ENCODE measurements at places on chromosomes 3 and 15. TPM values are rescaled to one million over a fixed set of nuclear protein-coding genes. Genes with fewer than 3 reads are reported as not detected.
A peak's percentile ranks its signal among the peaks of the same experiment; 100 is the strongest.

GRCh38 chr3:117958027-117958426 lies 1076.6 kb downstream of the IGSF11 start:
- DNase-seq = no peak

GRCh38 chr15:96551196-96551595 lies 220.7 kb downstream of the NR2F2 start:
- no peak for DNase-seq

DNA sequence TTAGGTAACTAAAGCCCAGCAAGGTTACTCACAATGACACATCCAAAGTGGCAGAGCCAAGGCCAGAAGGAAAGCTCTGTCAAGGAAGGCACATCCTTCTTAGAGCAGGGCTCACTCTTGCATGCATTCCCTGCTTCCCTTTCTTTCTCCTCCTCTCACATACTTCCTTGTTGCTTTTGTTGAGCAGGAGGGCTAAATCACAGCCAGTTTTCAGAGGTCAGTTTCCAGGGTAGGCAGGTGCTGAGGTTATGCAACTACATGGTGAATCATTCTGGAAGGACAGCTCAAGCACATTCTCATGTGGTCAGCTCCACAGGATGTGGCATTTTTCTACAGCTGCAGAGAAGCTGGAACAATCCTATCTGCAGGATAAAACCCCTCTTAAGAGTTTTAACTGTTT lies 275.6 kb downstream of the ZNF621 start:
- DNase-seq = peak; percentile 100

DNA sequence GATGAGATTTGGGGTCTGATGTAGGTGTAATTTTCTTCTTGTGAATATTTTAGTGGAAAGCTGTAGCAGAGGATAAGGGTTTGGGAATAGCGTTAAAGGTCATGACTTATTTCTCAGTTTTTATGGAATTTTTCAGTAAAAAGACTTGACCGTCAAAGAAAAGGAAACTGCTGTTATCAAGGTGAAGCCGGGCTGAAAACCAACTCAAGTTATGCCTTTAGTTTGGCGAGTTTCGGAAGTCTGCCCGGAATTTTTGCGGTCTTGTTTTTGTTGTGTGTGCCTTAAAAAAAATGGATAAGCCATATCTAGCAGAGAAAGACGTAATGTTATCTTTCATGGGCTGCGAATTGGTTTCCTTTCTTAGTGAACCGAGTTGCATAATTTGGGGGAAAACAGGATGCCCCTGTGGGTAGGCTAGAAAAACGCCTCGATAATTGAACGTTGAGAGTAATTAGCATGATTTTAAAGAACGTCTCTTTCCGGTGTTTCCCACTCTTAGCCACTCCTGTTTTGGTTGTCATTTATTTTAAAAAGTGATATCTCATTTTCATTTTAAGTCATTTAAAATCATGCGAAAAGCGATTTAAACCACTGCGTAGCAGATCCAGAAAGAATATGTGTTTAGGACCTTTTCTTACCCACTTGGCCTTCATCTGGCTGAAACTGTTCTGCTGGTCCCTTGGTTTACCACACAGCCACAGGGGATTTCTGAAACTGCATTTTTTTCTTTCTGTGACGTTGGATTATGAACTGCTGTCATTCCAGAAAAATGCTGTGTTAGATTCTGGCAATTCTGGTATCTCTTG lies 1.1 kb downstream of the NFKBIZ start:
- DNase-seq = peak; percentile 70

GRCh38 chr3:130462089-130462488 lies 54.9 kb upstream of the COL6A6 start:
- DNase-seq = no peak

DNA sequence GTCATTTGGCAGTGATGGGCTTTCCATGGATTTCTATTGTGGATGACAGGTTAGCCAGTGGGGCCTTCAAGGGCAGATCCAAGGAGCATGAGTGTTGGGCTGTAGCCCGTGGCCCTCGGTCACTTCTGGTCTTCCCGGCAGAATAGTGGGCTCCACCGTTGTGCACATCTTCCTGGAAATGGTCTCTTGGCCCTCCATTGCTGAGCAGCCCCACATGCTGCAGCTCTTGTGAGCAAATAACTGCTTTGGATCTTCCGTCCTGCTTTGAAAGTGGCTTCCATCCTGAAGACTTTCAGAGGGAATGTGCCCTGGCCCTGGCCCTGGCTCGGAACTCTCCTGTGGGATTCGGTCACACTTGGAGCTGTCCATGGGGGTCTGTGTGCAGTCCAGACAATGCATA lies 102.8 kb downstream of the SNRPN start:
- DNase-seq = no peak

DNA sequence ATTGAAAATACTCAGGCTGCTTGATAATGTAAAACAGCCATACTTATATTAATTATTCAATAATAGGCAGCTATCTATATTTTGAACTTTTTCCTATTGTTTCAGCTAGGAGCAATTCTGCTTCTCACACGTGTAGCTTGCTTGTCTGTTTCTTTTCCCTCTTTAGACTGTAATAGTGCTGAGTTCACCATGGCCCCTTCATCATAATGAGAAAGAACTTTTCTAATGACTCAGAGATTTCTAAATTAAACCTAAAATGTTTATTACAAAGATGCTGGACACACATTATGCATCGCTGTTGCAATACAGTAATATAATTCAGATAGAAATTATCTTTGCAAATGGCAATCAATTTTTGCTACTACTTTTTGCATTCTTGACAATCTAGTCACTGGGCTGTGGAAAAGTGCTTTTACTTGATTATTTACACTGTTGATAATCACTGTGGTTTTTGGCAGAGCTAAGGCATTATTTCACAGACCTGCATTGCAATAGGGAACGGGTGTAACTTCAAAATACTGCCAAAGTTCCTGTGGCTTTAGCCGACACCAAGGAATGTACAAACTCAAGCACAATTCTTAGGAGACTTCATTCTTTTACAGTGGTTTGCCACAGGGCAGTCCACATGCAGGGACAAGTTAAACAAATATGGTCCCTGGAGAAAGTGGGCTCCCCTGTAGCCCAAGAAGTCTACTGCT lies 281.0 kb upstream of the TBL1XR1 start:
- peak; percentile 99 for DNase-seq

- DNase-seq = no peak
Observed at GRCh38 chr15:90248789-90249202, 560 bp upstream of the TTLL13 start.

DNA sequence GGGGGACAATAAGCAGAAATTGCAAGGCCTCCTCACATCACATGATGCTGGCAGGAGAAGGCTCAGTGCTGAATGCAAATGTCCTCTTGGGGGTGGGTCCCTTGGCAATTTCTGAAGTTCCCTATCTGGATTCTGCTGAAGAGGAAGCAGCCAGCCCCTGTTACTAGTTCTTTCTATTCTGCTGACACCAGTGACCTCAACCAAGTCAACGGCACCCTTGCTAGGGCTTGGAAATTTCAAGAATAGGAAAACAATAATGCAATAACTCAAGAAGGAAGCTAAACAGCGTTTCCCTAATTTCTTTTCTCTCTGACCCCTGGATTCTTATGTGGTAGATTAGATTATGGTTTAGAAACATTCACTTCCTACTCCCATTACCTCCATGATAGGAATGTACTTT lies 46.2 kb upstream of the FOXP1 start:
- no peak for DNase-seq

DNA sequence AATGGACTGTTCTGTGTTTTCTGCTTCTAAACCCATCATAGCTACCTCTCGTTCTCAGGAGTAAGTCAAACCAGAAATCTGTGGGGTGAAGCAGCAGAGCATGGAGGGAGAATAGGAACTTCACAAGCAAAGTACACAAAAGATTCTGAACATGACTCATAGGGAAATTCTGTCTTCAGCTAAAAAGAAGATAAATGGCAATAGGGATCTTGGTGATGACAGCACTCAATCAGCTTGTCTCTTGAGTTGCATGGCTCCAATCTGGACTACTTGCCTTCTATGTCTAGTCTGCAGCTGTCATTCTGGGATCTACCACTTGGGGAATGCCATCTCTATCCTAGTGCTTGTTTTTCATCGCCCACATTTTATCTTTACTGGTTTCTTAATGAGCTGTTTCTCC lies 13.5 kb upstream of the GRAMD1C start:
- DNase-seq = peak; percentile 26

DNA sequence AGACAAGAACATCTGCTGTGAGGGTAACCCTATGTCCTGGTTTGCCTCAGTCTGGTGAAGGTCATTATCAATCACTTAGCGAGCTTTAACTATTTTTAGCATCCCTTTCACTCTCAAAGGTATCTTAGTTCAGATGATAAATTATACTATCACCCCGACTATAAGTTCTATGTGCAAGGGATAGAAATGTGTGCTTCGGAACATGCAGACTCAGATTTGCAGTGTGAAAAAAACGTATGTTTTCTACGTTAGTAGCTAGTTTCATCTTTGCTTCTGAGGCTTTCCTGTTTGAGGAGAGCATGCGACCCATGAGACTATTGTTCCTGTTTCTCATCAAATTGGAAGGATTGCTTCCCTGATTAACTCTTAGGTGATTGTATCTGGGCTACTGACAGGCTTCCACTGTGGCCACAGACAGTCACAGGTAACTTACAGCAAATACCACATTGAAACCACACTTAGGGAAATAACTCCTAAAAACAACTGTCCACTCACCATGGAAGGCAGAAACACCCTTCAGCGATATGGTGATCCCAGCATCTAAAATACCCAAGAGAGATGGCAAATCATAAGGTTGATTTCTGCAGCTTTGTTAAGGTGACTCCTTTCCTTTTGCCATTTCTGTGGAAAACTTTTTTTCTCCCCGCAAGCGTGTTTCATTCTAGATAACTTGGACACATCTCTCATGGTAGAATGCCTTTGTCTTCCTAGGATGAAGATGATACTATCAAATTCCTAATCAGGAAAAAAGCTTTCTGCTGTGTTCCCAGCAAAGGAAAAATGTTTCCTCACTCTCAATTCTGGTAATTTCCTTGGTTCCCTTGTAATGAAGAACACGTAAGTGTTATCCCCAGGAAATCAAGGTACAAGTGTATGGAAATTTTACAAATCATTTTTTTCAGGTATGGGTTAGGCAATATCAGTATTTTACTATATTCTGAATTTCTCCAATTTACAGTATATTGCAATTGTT lies 5.2 kb downstream of the GCSAM start:
- no peak for DNase-seq

- no peak for DNase-seq
Observed at GRCh38 chr15:96457841-96458240, 127.3 kb downstream of the NR2F2 start.

- DNase-seq = no peak
Observed at GRCh38 chr3:109284071-109284470, 32.2 kb downstream of the DPPA2 start.

DUOXA2 gene
- not detected for total RNA-seq

ACP3 gene
- total RNA-seq = 0.59 TPM

KIF15 gene
- total RNA-seq = 41.2 TPM

HGD gene
- total RNA-seq = not detected

MYEF2 gene
- total RNA-seq = 8.8 TPM

PLS1 gene
- total RNA-seq = 4.9 TPM

ACTC1 gene
- total RNA-seq = not detected

KCNMB2 gene
- 27.4 TPM for total RNA-seq

DPH3 gene
- 24.0 TPM for total RNA-seq
